ENCODE measurements at places on chromosomes 6 and 20. TPM values are rescaled to one million over a fixed set of nuclear protein-coding genes. Genes with fewer than 3 reads are reported as not detected.

- H3K36me3 ChIP-seq, result no peaks in the 10 kb centered on the region
- no peak for DNase-seq
- H3K4me3 ChIP-seq, result no peak overlapping the region
- H3K4me1 ChIP-seq, result no peaks in the 10 kb centered on the region
- no peak overlapping the region for H3K27ac ChIP-seq
- H3K27me3 ChIP-seq, result no peaks in the 10 kb centered on the region
Measured at GRCh38 chr20:25494506-25495188, 87.2 kb downstream of the GINS1 start.

TSPYL1 gene
- 57.3 TPM for total RNA-seq

- no peaks in the 10 kb centered on the region for H3K27me3 ChIP-seq
- DNase-seq, result no peak
- no peaks in the 10 kb centered on the region for H3K36me3 ChIP-seq
- H3K4me3 ChIP-seq, result no peak within 1 kb of the TSS
- peaks cover 16% of the 10 kb centered on the region for H3K4me1 ChIP-seq
Measured at GRCh38 chr6:11043961-11044711, at the start of gene ELOVL2. Gene ELOVL2, minus strand, starts transcription at chr6:11044305. Its CDS starts 75 bp downstream, at chr6:11044230.

DNA sequence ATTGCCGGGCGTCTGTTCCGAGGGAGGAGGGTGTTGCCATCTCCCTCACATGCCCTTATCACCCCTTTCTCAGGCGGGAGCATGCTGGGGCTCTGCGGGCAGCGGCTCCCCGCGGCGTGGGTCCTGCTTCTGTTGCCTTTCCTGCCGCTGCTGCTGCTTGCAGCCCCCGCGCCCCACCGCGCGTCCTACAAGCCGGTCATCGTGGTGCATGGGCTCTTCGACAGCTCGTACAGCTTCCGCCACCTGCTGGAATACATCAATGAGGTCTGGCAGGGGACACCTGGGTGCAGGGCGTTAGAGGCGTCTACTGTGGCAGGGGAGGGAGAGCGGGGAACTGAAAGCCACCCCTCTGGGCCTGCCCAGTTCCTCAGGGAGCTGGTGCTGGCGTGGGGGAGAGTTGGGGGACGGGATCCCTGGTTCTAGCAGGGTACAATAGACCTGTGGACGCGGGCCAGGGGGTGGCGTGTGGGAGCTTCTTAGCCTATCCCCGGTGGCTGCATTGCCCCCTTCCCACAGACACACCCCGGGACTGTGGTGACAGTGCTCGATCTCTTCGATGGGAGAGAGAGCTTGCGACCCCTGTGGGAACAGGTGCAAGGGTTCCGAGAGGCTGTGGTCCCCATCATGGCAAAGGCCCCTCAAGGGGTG, 697 bp downstream of the PPT2 start:
- no peaks in the 10 kb centered on the region for H3K27me3 ChIP-seq
- H3K4me3 ChIP-seq, result peak overlapping the region; percentile 90
- peak overlapping the region; percentile 96 for H3K27ac ChIP-seq
- H3K36me3 ChIP-seq, result peaks cover 6% of the 10 kb centered on the region
- H3K4me1 ChIP-seq, result peaks cover 24% of the 10 kb centered on the region

DNA sequence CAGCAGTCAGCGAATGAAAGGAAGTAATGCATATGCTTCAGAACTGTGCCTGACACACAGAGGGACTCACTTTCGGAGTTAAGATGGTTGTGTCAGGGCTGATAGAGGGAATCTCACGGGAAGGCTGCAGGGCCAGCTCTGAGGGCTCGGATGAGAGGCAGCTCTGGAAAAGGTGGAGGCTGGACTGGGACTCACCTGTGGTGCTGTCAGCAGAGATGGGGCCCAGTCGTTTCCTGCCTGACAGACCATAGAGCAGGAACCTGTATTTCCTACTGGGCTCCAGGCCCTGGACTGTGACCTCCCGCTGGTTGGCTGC, 9.3 kb downstream of the CYP21A2 start:
- H3K4me3 ChIP-seq, result no peak overlapping the region
- no peak for DNase-seq
- H3K27me3 ChIP-seq, result no peaks in the 10 kb centered on the region
- H3K36me3 ChIP-seq, result no peaks in the 10 kb centered on the region

GRCh38 chr20:33531885-33532284, 42.0 kb downstream of the CBFA2T2 start:
- no peak for DNase-seq
- H3K4me3 ChIP-seq, result no peak overlapping the region
- no peak overlapping the region for H3K27ac ChIP-seq
- no peaks in the 10 kb centered on the region for H3K27me3 ChIP-seq
- no peaks in the 10 kb centered on the region for H3K36me3 ChIP-seq

GRCh38 chr20:37524859-37525708, 2.6 kb downstream of the BLCAP start:
- peak; percentile 53 for DNase-seq
- no peak overlapping the region for H3K4me3 ChIP-seq
- peaks cover 2% of the 10 kb centered on the region for H3K36me3 ChIP-seq
- peaks cover 36% of the 10 kb centered on the region for H3K4me1 ChIP-seq

ADTRP gene
- total RNA-seq, result 5.2 TPM

GRCh38 chr20:48671141-48671540, 156.7 kb downstream of the PREX1 start:
- H3K36me3 ChIP-seq, result no peaks in the 10 kb centered on the region
- no peak overlapping the region for H3K27ac ChIP-seq
- 0 out of 2 replicates have a peak, but pooled peaks cover 1% of the 10 kb centered on the region for H3K27me3 ChIP-seq
- no peak for DNase-seq
- no peak overlapping the region for H3K4me3 ChIP-seq

DNA sequence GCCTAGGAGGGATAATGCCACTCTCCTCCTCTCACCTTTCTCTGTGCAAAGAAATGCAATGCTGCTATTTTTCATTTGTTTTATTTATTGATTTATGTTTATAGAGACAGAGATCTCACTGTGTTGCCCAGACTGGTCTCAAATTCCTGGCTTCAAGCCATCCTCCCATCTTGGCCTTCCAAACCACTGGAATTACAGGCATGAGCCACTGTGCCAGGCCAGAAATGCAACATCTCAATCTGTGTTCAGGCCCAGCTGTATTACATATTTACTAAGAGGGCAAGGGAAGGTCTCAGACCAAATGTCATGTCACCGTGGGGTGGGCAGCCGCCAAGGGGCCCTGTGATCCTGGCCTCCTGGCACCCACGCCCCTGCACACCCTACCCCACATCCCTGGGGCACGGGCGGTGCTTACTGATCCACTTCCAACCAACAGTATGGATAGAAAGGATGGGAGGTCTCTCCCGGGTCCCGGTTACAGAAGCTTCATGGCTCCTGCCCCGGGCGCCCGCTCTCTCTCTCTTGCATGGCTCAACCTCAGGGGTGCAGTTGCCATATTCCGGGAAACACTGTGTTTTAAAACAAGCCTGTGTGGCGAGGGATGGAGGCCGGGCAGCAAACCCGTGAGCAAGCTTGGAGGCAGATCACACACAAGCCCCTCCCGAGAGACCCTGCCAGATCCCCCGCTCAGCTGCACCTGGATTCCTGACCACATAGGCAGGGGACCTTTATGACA, 111.8 kb downstream of the AGPAT4 start:
- H3K36me3 ChIP-seq, result no peaks in the 10 kb centered on the region
- no peak overlapping the region for H3K27ac ChIP-seq
- no peak for DNase-seq

GRCh38 chr6:168785720-168786511, 344.9 kb downstream of the SMOC2 start:
- H3K27ac ChIP-seq, result no peak overlapping the region
- no peaks in the 10 kb centered on the region for H3K27me3 ChIP-seq

PGC gene
- 8.9 TPM for total RNA-seq

GRCh38 chr6:136191606-136192312, 58.4 kb downstream of the MTFR2 start:
- no peaks in the 10 kb centered on the region for H3K36me3 ChIP-seq
- no peaks in the 10 kb centered on the region for H3K27me3 ChIP-seq
- H3K27ac ChIP-seq, result no peak overlapping the region
- H3K4me1 ChIP-seq, result 0 out of 2 replicates have a peak, but pooled peaks cover 6% of the 10 kb centered on the region
- no peak for DNase-seq

- no peaks in the 10 kb centered on the region for H3K36me3 ChIP-seq
- H3K27me3 ChIP-seq, result no peaks in the 10 kb centered on the region
- H3K27ac ChIP-seq, result no peak overlapping the region
Measured at GRCh38 chr6:115768500-115768899, 292.2 kb downstream of the FRK start.

GRCh38 chr6:154402081-154402780, 45.6 kb upstream of the IPCEF1 start:
- H3K27me3 ChIP-seq, result no peaks in the 10 kb centered on the region
- H3K4me3 ChIP-seq, result no peak overlapping the region
- no peaks in the 10 kb centered on the region for H3K4me1 ChIP-seq
- H3K27ac ChIP-seq, result no peak overlapping the region
- H3K36me3 ChIP-seq, result peaks cover 1% of the 10 kb centered on the region

DNA sequence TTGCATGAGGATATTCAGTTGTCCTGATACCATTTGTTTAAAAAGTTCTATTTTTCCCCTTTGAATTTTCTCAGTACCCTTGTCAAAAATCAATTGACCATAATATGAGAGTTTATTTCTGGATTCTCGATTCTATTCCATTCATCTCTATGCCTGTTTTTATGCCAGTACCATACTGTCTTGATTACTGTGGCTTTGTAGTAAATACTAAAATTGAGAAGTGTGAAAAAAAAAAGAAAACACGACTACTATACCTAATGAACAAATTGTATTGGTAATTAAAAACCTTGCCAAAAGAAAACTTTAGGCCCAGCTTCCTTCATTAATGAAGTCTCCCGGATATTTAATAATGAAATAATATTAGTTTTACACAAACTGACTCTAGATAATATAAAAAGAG, 185.7 kb downstream of the TBC1D7 start:
- H3K27ac ChIP-seq, result no peak overlapping the region
- no peaks in the 10 kb centered on the region for H3K27me3 ChIP-seq
- DNase-seq, result no peak
- no peak overlapping the region for H3K4me3 ChIP-seq
- H3K36me3 ChIP-seq, result no peaks in the 10 kb centered on the region
- no peaks in the 10 kb centered on the region for H3K4me1 ChIP-seq

DNA sequence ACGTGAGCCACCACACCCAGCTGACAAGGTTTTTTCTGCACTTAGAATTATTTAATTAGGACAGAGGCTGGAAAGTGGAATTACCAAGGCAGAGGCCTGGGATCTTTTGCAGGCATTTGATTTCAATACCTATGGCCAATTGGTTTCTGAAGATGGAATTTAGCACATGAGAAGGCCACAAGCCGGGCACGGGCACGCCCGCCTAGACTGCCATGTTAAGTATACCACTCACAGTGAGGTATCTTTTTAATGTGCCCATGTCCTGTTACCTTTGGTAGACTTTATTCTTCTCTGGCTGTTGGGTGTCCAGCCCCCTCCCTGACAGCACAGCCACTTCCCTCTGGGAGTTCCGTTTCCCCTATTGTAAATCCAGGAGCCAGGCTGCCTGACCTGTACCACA, 18.0 kb upstream of the TAF8 start:
- no peaks in the 10 kb centered on the region for H3K27me3 ChIP-seq
- no peak overlapping the region for H3K27ac ChIP-seq
- no peaks in the 10 kb centered on the region for H3K36me3 ChIP-seq
- DNase-seq, result no peak
- peaks cover 17% of the 10 kb centered on the region for H3K4me1 ChIP-seq
- no peak overlapping the region for H3K4me3 ChIP-seq

DNA sequence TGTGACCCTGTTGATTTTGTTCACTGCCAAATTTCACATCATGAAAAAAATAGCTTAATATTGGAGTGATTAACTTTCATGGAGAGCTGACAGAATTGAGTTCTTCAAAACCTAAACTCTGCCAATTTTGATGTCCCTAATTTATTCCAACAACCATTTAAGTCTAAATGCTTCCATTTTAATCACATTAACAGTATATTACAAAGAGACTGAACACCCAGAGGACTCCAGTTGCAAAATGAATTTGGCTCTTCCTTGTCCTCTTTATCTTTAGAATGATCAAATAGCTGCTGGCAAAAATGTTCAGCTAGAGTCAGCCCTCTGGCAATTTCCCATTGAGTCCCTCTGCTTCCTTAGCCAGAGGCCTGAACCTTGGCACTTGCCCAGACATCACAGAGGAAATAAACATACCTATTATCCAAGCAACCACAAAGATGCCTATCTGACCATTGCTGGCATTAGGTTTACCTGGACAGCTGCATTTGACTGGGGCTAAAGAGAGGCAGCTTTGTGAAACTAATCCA, 299.0 kb upstream of the STXBP5 start:
- no peak overlapping the region for H3K27ac ChIP-seq
- no peaks in the 10 kb centered on the region for H3K27me3 ChIP-seq
- H3K4me3 ChIP-seq, result no peak overlapping the region

DNA sequence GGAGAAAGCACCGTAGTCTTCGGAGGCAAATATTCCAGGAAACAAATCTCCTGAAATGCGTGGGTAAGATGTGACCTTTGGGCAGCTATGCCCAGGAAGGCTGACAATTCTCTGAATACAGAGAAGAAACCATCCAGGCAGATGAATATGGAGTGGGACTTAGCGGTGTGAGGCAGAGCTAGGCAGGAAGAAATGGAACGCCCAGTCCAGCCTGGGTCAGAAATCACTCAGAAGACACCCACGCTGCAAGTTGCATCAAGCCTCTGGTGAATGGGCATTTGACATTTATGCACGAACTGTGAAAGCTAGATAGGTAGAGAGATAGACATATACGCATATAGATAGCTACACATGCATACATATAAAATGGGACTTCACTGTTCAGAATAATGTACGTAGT, 498.5 kb downstream of the QKI start:
- H3K4me1 ChIP-seq, result no peaks in the 10 kb centered on the region
- H3K27me3 ChIP-seq, result no peaks in the 10 kb centered on the region
- no peak for DNase-seq
- no peak overlapping the region for H3K27ac ChIP-seq
- H3K4me3 ChIP-seq, result no peak overlapping the region

CST9 gene
- not detected for total RNA-seq

DNA sequence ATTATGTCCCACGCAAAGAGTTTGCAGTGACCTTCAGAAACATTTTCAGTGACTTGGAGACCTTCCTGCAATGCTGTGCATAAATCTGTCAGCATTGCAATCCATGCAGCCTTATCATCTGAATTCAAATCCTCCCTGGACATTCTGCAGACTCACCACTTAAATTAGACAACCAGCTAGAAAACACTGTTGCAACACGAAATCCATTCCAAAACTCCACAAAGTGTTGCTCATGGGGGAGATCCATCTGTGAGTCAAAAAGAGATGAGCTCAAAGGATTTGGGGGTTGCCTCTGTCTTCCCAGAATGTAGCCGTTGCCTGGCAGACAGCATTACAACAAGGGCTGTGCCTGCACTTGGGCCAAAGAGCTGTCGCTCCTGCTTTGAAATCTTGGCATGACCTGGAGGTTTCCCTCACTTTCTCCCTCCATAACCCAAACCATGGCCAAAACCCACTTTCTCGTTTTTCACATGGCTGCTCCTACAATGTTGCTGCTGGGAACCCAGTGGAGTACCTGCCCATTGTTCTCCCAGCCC, 163.5 kb upstream of the CDYL start:
- H3K4me1 ChIP-seq, result no peaks in the 10 kb centered on the region
- H3K36me3 ChIP-seq, result no peaks in the 10 kb centered on the region
- H3K27ac ChIP-seq, result no peak overlapping the region
- no peaks in the 10 kb centered on the region for H3K27me3 ChIP-seq
- H3K4me3 ChIP-seq, result no peak overlapping the region

UNC5CL gene
- 4.5 TPM for total RNA-seq

Measured in Caco-2 (cell line).